ENCODE measurements at places on chromosomes 2 and 18.

GRCh38 chr18:12702221-12703095, at the start of the genes CEP76 and PSMG2:
Gene CEP76 (minus strand): TSS chr18:12702723. CDS start chr18:12702548, 175 bp downstream.
Gene PSMG2 (plus strand): TSS chr18:12703042. CDS start chr18:12703108, 66 bp downstream.
- no peaks in the 10 kb centered on the region for H3K27me3 ChIP-seq
- H3K4me3 ChIP-seq: peak within 1 kb of the TSS; percentile 100
- peak; percentile 82 for DNase-seq
- H3K27ac ChIP-seq: peak within 1 kb of the TSS; percentile 98
- peaks cover 28% of the 10 kb centered on the region for H3K4me1 ChIP-seq

DNA sequence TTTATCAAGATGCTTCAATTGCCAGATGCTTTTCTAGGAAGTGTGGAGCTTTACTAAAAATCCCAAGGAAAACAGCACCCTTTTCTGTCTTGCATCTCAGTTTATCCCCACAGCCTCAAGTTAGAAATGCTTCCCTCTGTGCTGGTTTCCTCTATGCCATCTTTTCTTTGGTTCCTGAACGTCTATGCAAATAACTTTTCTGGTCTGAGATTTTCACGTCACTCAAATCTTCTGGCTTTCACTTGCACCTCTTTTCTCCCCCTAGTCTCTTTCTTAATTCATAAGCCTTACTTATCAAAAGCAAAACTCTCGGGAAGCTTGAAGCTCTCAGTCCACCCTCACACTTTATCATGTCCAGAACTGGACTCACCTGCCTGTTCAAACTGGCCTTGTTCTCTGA, 33.9 kb downstream of the ARHGAP25 start:
- H3K4me3 ChIP-seq: no peak overlapping the region
- H3K36me3 ChIP-seq: no peaks in the 10 kb centered on the region
- H3K27me3 ChIP-seq: no peaks in the 10 kb centered on the region

DNA sequence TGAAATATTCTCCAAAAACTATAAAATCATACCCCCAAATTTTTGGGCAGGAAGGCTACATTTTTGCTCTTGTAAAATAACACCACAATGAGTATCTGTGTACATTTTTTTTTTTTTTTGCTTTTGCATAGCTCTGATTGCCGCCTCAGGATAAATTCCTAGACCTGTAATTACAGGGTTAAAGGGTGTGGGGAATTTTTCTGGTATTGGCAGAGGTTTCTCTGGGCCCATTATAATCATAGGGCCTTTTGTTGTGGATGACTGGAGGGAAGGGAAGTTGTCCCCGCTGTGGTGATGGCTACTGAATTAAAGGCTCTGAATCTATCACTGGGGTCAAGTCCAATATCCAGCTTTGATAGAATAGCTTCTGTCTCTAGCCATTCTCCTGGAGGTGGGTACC, 26.6 kb downstream of the CCDC195 start:
- DNase-seq: no peak
- no peak overlapping the region for H3K27ac ChIP-seq
- no peaks in the 10 kb centered on the region for H3K4me1 ChIP-seq
- H3K4me3 ChIP-seq: no peak overlapping the region
- H3K36me3 ChIP-seq: no peaks in the 10 kb centered on the region

GRCh38 chr2:60445684-60446179, 107.7 kb downstream of the BCL11A start:
- no peak overlapping the region for H3K27ac ChIP-seq
- H3K4me3 ChIP-seq: no peak overlapping the region
- no peak for DNase-seq
- H3K36me3 ChIP-seq: no peaks in the 10 kb centered on the region

GRCh38 chr2:233124421-233125080, 64.4 kb downstream of the INPP5D start:
- H3K4me1 ChIP-seq: peaks cover 11% of the 10 kb centered on the region
- H3K4me3 ChIP-seq: no peak overlapping the region
- H3K27ac ChIP-seq: no peak overlapping the region
- no peak for DNase-seq

Measured in WTC11 (cell line).